ENCODE measurements at places on chromosomes 3 and 15.

DNA sequence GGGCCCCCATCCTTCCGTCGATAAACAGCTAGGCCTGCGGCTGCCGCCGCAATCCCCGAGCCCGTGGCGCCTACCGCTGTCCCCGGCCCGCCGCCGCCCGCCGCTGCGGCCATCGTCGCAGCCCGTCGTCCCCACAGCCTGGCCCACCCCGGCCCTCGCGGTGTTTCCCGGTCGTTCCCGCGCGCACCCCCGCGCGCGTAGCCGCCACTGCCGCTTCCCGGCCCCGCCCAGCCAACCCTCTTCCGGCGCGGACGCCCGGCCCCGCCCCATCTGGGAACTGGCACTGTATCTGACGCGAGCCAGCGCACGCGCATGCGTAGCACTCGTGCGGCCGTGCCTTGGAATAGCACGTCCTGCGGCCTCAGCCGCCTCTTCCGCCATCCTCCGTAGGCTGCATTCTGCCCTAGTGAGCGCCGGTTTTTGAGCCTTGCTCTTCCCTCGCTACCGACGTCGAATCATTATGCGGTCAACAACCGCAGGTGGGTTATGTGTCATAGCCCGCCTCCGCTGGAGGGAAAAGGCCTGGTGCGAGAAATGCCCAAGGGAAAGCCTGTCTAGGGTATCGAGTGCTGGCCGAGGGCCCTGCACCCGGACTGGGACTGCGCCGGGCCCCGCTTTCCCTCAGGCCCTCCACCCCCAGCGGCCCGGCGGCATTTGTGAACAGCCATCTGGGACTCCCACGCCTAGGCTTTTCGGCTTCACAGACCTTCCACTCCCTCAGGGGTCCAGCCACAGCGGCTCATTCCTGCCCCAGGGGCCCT is at the start of gene SMARCC1:
Gene SMARCC1 (minus strand): TSS at position 209 of the 761 bp plus-strand sequence. CDS start 96 bp downstream, at position 113.
- peak; percentile 99 for DNase-seq

DNA sequence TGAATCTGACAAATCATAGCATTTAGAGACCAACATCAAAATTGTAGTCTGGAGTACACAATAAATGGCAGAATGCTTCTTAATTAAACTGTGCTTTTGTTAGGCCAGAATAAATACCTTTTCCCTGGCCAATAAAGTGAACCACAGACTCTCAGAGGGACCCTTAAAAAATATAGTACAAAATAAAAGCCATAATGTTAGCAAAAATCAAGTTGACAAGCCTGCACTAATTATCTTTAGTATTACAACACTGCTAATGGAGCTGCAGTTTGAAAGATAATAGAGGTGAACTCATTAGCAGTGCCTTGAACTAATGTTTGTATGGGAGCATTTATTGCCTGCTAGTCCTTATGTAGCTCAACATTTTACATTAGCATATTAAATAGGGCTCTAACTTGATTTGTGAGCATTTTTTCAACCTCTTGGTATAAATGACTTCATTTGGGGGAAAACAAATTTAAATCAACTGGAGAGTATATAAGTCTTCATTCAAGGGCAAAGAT is 801.3 kb downstream of the EPHA3 start:
- no peak for DNase-seq

DNA sequence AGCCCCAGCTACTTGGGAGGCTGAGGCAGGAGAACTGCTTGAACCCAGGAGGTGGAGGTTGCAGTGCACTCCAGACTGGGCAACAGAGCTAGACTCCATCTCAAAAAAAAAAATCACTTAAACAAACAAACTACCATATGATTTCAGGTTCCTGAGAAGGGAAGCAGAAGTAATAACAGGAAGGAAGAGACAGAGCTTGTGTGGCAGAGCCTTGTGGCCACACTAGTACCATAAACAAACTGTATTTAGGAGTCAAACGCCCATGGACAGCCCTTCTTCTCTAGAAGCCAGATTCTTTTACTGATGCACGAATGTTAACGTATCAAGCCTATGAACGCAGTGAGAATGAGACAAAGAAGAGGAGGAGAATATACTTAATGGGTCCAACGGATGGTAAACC is 12.0 kb downstream of the MTMR10 start:
- DNase-seq, result no peak

DNA sequence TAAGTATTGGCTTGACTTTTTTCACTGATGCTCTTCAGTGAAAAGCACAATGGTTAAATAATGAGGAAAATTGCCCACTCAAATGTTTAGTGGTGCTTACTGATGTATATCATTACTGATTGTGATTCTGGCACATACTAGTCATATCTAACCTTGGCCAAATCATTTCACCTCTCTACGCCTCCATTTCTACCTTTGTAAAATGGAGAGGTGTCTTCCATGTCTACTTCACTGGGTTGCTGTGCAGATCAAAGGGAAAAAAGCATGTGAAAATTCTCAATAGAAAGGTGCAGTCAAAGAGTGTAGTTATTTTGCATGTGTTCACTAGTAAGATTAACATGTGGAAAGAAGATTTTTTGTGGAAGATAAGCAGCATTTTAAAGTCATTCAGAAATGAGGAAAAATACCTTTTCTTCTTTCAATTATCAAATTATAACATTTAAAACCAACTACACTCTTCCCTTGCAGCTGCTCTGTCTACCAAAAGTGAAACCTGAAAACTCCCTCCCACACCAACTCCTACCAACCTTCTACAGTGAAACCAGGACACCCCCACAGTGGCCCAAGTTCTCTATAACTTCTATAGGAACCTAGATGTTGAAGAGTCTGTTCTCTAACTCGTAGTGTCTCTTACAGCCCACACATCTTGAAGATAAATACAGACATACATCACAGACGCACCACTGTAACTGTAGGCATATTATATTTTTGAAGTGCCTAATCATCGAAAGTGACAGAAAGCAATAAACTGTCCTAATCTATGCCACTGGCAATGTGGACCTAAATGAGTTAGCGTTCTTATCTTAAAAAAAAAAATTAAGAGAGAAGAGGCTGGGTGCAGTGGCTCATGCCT is 1.4 kb downstream of the CD200R1 start:
- DNase-seq, result peak; percentile 50

GRCh38 chr3:45952456-45952855 is 9.2 kb downstream of the CXCR6 start:
- DNase-seq, result no peak

- no peak for DNase-seq
Observed at GRCh38 chr15:36817776-36818175, 238.3 kb downstream of the CDIN1 start.

DNA sequence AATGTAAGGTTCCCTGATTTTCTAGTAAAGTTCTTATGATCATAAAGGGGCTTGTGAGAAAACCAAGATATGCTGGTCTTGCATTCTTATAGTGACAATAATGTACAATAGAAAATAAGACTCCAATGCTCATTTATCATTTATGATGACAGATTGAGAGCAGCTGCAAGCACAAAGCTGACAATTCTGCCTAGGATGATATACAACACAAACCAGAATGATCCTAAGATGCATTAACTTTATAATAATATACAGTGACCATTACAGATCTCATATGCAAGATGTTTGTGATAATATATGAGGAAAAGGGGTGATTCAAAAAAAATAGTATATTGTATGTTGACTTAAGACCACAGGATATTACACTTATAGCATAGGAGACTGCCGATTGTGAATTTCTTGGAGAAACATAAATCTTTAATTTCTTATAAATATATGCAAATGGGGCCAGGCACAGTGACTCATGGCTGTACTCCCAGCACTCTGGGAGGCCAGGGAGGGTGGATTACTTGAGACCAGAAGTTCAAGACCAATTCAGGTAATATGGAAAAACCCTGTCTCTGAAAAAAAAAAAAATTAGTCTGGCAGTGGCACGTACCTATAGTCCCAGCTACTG is 387.0 kb downstream of the ZBBX start:
- no peak for DNase-seq

DNA sequence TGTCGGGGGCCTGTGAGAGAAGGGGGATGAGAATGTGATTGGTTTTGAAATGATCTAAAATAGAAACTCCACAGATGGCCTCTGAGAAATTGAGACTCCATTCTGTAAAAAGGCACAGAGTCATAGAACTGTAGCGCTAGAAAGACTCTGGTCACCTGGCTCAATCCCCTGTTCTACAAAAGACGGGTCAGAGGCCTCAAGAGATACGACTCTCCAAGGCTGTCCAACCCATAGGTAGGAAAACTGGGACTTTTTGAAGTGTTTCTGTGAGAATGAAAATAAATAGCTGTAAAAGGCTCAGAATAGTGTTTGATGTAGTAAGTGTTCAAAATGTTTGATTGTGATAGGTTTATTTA is 11.7 kb upstream of the TMC3 start:
- no peak for DNase-seq

- DNase-seq, result no peak
Observed at GRCh38 chr3:44530911-44531310, 24.1 kb upstream of the ZKSCAN7 start.

DNA sequence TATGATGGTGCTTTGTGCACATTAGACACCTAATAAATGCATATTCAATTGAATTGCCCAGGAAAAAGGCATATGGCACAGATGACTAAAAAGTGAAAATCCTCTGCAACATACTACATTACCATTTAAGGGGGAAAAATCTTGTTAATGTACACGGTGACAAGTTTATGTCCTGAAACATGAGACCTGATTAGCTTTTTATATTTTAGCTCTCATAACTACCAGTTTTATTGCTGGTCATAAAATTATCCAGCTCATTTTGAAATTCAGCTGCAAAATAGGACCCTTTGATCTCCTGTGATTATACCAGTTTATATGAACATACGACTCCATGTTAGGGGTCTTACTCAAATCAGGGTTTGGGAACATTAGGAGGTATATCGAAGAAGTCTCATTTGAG is 684.6 kb upstream of the CCDC54 start:
- no peak for DNase-seq
